ENCODE measurements at places on chromosomes 6 and 20.

- no peak for DNase-seq
Measured at GRCh38 chr6:109894181-109894580, 83.9 kb upstream of the GPR6 start.

GRCh38 chr6:136524339-136524935 is 25.8 kb downstream of the MAP7 start:
- no peak for DNase-seq

DNA sequence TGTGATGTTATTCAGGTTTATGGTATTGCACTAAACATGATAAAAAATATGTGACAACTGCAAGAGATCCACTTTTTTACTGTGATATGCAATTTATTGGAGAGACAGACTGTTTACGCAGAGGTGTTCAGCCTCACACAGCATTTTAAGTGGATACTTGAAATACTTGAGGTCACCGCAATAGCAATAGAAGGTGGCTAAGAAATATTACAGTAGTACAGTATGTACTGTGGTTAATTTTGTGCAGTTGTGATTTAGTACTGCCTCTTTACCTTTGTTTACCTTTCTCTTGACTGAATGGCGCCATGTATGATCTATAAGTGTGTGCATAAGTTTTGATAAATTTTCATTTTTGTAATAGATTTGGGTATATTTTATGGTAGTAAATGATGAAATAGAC is 17.4 kb downstream of the MACROD2 start:
- no peak for DNase-seq

GRCh38 chr6:42984924-42985475 is 630 bp downstream of the PPP2R5D start:
- DNase-seq, result no peak

GRCh38 chr6:56572788-56573471 is 69.8 kb downstream of the DST start:
- no peak for DNase-seq

GRCh38 chr20:51735728-51736600 is 32.2 kb downstream of the ATP9A start:
- DNase-seq, result no peak

DNA sequence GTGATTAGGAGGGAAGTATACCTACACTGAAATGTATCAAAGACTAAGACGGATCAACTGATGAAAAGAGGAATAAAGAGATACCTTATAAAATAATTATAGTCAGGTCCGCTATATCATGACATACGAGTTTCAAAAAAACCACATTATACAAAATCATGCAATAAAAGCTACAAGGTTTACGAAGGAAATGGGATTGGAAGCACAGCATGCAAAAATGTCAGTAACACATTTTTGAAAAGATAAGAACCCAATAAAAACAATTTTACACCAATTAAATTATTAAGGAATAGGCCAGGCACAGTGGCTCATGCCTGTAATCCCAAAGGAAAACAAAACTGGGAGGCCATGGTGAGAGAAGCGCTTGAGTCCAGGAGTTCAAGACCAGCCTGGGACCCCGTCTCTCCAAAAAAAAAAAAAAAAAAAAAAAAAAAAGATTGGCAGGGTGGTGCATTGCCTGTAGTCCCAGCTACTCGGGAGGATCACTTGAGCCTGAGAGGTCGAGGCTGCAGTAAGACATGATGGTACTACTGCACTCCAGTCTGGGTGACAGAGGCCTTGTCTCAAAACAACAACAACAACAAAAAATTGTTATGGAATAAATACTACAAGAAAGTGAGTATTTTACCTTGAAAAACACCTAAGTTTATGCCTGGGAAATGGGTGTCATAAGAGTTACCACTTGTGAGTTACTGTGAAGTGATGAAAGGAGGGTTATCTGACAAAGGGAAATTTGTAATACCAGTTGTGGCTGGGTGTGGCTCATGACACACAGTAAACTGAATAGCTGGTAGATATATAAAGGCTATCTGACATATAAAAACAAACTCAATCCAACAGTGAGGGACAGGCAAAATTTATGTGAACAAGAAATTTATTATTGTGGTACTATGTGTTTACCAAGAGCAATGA is 45.2 kb downstream of the RANBP9 start:
- DNase-seq, result no peak

DNA sequence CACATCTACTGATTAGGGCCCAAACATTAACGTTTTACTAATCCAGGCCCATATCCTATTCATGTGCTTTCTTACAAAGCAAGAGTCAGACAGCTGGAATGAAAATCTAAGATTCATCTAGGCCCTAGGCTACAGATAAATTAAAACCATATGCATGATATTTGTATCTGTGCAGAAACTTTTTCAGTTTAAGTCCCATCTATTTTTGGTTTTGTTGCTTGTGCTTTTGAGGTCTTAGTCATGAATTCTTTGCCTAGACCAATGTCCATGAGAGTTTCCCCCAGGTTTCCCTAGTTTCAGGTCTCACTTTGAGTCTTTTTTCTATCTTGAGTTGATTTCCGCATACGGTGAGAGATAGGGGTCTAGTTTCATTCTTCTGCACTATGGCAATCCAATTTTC is 20.2 kb downstream of the ADNP start:
- DNase-seq, result no peak

GRCh38 chr20:63896264-63897105 is 1.6 kb downstream of the DNAJC5 start:
- DNase-seq, result no peak

DNA sequence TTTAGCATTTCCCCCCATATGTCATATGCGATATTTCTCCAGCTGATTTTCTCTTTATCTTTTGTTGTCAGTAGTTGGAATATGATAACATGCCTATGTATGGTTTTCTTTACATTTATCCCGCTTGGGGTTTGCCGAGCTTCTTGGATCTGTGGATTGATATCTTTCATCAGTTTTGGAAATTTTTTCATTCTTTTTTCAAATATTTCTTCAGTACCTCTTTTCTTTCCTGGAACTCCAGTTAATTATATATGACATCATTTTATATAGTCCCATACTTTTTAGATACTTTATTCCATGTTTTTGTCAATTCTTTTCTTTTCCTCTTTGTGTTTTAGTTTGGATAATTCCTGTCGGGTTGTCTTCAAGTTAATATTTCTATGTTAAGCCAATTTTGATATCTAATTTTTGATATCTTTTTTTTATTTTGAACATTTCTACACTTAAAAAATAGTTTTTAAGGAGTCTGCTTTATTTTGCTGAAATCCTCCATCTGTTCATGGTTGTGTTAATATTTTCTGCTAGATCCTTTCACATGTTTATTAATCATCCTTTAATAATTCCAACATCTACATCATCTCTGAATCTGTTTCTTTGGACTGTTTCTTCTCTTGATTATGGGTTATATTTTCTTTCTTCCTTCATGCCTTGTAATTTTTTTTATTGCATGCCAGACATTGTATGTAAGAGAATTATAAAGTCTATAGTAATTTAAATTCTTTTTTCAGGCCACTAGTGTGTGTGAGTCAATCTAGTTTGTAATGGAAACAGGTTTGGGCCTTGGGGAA is 9.5 kb downstream of the ZDHHC14 start:
- no peak for DNase-seq

All from activated CD4-positive, alpha-beta T cell treated with anti-CD3 and anti-CD28 coated beads for 24 hours (primary cell).